ENCODE measurements at places on chromosomes 13 and 19. TPM values are rescaled to one million over a fixed set of nuclear protein-coding genes. Genes with fewer than 3 reads are reported as not detected.

TMEM259 gene
- 94.8 TPM for polyA plus RNA-seq

NKG7 gene
- polyA plus RNA-seq = 2.8 TPM

ACP5 gene
- polyA plus RNA-seq = 2.7 TPM

DBP gene
- polyA plus RNA-seq = 7.9 TPM

TSHZ3 gene
- 17.6 TPM for polyA plus RNA-seq

DNA sequence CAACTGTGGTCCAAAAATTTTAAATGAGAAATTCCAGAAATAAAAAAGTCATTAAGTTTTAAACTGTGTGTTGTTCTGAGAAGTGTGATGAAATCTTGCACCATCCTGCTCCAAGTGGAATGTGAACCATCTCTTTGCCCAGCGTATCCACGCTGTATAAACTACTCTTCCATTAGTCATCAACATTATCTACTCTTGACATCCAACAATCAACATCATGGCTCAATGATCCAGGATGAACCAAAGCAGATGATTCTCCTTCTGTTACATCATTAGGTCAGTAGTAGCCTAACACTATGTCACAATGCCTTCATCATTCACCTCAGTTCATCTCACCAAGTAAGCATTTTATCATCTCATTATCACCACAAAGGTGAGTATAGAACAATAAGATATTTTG is 55.3 kb downstream of the SUCLA2 start:
- DNase-seq = no peak

- no peak for DNase-seq
Observed at GRCh38 chr19:54577334-54577733, 3.7 kb downstream of the LILRA2 start.

DNA sequence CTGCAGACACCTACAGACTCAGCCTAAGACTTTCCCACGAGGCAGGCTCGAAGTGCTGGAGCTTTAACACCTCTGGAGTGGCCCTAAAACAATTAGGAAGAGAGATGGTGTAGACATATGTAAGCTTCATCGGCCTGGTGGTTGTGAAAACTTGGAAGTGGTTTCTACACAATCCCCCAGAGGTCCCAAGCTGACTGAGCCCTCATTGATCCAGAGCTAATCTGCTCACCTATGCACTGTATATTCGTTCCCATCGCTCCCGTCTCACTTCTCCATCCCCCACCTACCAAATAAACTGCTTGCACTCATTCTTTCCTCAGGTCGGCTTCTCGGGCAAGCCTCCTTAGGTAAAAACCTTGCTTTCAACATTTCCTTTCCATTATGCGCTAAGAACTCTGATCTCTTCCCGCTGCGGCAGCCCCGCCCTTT is 767 bp upstream of the ZNF793 start:
- no peak for DNase-seq

DNA sequence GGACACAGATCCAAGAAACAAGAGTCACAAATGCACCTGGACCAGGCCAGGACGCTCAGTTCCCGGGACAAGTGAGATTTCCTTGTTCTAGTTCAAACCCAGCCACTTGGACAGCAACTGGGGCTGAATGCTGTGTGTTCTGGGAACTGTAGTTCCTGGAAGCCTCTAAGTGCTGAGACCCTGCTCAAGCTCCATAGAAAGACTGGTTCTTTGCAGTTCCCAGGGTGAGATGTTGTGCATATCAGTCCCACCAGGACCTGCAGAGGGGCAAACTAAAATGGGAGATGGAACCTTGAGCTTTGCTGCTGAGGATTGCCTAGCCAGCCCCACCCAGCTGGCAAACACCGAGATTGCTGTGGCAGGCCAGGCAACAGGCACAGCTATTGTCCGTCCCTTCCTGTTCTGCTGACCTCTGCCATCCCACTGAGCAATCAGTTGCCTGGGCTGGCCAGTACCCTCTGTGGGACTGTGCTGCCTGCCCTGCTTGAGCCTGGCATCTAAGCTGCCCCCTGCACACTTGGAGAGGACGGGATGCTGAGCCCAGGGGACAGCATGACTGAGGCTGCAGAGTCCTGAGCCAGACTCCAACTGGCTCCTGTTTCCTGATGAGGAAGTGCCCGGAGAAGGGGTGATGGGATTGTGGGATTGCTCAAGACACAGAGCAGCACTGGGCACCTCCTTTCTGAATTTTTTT is 1.4 kb upstream of the GIPC1 start:
- DNase-seq = no peak

- DNase-seq = no peak
Observed at GRCh38 chr19:12886651-12886968, 391 bp downstream of the KLF1 start.

Measured in hindlimb muscle (tissue), 1 donor.